ENCODE measurements at places on chromosomes 11 and 22.

- no peak for DNase-seq
Measured at GRCh38 chr11:45560155-45560912, 105.1 kb downstream of the CHST1 start.

DNA sequence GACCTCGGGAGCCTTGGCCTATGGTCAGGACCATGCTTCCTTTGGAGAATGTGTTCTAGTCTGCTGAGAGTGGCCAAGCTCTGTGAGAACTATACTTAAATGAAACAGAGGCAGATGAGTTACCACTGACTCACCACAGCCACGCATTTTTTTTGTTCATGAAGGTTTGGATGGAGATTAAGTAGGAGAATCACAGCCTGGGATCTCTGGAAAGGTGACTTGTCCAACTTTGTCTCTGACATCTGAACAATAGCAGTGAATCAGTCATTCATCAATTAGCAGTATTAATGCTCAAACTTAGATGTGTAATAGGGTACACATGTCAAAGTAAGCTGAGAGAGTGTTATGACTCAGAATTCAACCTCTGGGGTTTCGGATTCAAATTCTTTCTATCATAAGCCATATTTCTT is 100.7 kb upstream of the ANO3 start:
- DNase-seq: no peak

DNA sequence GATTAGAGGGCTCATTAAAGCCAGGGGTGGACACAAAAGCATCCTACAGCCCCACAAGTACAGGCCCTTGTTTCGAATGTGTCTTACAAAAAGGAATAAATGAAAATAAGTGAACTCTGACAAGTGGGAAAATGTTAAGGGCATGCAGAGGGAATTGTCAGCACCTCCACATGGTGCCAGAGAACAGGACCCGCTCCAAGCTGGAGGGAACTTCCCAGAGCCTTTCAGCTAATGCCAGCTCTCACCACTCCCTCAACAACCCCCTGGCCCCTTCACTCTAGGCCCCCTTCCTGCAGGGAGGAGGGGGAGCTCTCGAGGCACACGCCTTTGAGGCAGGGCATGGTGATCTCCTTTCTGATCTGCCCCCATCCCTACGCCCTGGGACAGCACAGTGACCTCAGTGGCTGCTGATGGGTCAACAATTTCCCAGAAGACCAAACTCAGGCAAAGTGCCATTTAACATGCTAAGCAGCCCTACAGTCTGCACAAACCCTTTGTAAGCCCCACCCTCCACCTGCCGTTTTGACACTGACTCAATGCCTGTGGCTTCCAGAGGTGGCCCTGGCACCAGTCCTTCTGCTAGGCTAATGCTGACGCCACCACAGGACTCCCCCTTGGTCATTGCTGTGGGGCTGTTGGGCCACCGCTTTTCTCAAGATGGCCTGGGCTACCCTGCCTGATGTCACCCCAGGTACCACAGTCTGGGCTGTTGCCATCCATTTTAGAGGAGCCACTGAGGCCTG is 12.5 kb upstream of the CHST1 start:
- DNase-seq: no peak

GRCh38 chr11:32262367-32262766 is 171.5 kb downstream of the RCN1 start:
- DNase-seq: no peak

- DNase-seq: no peak
Measured at GRCh38 chr11:124658986-124659385, 14.6 kb downstream of the SIAE start.

GRCh38 chr22:25623310-25623734 is 58.8 kb downstream of the GRK3 start:
- DNase-seq: no peak

DNA sequence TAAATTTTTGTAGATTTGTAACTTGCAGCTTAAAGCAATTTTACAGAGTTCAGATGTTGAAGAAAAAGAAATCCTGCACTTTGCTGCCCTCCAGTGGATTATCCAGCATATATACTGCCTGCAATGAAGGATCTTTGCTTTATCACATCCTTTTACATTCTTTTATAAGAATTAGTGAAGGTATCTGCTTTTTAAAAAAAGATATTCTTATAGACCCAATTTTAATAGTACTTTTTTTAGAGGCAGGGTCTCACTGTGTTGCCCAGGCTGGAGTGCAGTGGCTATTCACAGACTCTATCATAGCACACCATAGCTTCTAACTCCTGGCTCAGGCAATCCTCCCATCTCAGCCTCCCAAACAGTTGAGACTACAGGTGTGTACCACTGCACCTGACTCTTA is 60.7 kb downstream of the TTC17 start:
- DNase-seq: no peak

DNA sequence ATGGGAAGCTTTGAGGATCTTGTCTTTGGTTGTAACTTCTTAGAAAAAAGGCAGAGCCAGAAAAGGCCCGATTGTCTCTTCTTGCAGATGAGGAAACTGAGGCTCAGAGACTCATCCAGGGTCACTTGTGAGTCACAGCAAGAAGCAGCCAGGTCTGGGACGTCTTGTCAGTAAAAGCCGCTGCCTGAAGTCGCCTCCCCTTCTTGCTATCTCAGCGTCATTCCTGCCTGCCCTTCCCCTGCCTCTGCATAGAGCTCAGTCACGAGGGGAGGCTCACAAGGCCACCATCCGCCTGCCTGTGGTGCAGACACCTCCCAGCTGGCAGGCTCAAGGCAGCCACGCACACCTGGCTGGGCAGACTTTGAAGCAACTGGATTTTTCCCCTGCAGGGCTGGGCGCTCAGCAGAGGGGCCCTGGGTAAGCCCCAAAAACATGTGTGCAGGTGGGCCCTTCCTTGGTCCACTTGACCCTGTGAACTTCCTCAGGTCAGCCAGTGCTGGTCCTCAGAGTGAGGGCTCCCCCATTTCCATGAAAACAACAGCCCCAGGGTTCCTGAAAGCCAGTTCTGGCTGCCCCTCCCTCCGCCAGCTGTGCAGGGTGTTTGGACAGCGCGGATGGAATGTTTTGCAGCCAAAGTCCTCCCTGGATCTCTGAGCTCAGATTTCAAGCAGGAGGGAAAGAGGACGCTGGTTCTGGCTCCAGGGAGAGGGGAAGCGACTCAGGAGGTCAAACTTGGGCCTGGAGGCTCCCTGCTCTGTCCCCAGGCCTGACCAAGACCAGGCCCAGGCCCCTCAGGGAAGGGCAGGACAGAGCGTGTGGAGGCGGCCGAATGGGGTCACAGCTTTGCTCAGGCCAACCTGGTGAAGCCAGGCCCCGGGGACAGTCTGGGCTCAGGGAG is 6.0 kb upstream of the RAB3IL1 start:
- no peak for DNase-seq

All from stimulated activated CD4-positive, alpha-beta T cell treated with anti-CD3 and anti-CD28 coated beads, Interleukin-1b, Interleukin-23, amount 100 ng/mL, for 1 hour (primary cell).